Cortex of kidney (tissue), 1 donor: ENCODE measurements at places on chromosomes 7 and 10.

GRCh38 chr7:83271212-83272099 lies 108.8 kb upstream of the PCLO start:
- DNase-seq, result no peak

- no peak for DNase-seq
These were observed 7.2 kb downstream of the EN2 start for GRCh38 chr7:155464948-155465739.

GRCh38 chr7:55242613-55243012 lies 122.5 kb upstream of the LANCL2 start:
- no peak for DNase-seq

GRCh38 chr7:86687831-86688230 lies 44.1 kb downstream of the GRM3 start:
- no peak for DNase-seq

DNA sequence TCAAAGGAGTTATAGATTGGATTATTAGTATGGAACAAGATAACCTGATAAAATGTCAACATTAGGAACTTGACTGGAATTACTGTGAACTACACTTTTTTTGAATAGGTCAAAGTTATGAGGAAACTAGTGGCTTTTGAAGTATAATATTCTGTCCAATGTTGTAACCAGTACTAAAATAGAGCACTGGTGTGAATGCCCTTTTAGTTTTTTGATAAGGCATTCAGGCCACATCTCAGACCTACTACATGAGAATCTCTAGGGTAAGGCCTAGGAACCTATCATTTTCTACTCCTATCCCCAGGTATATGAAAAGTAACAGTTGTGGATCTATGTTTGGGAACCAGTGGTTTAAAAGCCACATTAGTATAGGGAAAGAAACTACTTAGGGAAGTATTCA lies 16.4 kb downstream of the KMT2E start:
- DNase-seq, result no peak

DNA sequence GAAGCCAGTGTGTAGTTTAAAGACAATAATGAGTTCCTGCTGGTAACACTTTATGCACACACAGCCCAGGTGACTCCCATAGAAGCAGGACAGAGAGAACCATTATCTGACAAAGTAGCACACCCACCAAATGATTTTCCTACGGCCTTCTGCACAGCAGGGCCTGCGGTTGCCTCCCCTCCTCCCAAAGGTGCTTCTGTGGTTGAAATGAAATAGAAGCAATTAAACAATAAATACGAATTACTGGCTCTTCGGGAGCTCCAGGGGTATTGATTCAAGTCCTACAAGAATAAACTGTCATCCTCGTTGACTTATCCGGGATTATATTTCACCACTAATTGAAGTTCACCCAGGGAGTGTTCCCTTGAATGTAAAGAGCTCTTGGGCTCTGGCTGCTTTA lies 172.1 kb downstream of the ACTR3B start:
- DNase-seq, result no peak

DNA sequence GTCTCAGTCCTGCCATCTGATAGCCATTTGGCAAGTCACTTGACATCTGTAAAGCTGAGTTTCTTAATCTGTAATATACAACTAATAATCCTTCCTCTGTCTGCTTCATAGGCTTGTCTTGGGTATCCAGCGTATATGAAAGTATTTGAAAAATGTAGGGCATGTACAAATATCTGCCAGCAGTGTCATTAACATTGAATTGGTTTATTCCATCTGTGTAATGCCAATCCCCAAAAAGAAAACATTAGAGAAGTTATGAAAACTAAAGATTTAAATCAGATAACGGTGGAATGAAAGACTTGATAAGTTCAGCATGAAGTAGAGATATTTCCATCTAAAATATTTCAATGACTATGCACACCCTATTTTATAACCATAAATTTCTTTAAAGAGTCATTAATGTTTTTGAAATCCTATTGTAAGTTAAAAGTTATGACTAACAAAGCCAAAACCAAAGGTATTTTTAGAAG lies 9.8 kb upstream of the RTKN2 start:
- DNase-seq, result no peak

GRCh38 chr10:126433351-126433750 lies 45.1 kb upstream of the ADAM12 start:
- DNase-seq, result no peak

DNA sequence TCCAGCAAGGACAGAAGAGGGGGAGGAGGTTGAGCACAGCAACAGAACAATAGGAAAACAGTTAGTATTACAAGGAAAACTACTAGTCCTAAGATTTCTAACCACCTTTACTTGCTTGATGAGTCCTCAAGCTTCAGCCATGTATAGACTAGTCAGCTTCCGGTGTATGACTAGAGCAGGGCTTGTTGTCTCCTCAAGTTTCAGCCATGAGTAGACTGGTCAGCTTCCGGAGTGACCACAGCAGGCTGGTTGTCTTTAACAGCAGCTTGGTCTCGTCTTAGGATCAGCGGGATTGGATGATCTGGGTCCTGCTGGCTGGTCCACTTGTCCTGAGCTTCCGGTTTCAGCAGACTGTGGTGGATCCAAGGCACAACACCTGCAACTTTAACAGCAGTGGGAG lies 10.6 kb upstream of the ZNF239 start:
- no peak for DNase-seq

DNA sequence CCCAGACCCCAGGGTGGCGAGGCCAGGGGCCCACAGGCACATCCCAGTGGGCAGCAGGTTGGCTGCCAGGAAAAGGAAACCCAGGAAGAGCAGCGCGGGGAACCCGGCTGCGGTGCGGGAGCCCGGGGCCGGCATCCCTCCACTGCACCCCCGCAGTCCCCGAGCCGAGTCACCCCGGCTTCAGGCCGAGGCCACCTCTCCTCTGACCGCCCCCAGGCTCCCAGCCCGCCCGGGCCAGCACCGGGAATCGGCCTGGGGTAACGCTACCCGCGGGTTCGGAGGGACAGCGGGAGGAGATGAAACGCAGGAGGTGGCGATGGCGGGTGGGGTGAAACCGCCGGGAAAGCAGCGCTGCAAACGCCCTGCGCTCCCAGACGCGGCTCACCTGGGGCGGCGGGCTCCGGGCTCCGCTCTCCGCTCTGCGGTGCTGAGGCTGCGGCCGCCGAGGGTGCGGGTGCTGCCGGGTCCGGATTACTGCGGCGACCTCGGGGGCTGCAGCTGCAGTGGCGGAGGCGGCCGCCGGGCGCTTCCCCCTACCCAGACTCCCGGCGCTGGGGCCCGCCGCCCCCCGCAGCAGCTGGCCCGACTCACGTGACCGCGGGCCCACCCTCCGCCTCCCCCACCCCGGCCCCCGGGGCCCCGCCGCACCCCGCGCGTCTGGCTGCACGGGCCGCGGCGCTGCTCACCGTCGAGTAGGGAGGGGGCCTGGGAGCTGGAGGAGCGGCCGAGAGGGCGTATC lies at the start of gene SCRN1:
Gene SCRN1, minus strand, starts transcription at position 545 of the 739 bp plus-strand sequence. CDS start 20,734 bp downstream, outside the sequence.
- DNase-seq, result no peak

DNA sequence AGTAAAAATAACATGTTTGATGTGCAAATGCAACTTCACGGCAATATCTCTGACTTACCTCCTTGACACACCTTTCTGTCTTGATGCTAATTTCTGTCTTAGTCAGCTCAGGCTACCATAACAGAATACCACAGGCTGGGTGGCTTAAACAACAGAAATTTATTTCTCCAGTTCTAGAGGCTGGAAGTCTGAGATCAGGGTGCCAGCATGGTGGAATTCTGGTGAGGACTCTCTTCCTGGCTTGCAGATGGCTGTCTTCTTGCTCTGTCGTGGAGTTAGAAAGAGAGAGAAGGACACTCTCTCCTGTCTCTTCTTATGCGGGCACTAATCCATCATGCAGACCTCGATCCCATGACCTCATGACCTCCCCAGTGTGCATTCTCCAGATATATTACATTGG lies 134.9 kb downstream of the VTI1A start:
- DNase-seq, result no peak

GRCh38 chr7:90869335-90869734 lies 273.2 kb downstream of the CDK14 start:
- no peak for DNase-seq

DNA sequence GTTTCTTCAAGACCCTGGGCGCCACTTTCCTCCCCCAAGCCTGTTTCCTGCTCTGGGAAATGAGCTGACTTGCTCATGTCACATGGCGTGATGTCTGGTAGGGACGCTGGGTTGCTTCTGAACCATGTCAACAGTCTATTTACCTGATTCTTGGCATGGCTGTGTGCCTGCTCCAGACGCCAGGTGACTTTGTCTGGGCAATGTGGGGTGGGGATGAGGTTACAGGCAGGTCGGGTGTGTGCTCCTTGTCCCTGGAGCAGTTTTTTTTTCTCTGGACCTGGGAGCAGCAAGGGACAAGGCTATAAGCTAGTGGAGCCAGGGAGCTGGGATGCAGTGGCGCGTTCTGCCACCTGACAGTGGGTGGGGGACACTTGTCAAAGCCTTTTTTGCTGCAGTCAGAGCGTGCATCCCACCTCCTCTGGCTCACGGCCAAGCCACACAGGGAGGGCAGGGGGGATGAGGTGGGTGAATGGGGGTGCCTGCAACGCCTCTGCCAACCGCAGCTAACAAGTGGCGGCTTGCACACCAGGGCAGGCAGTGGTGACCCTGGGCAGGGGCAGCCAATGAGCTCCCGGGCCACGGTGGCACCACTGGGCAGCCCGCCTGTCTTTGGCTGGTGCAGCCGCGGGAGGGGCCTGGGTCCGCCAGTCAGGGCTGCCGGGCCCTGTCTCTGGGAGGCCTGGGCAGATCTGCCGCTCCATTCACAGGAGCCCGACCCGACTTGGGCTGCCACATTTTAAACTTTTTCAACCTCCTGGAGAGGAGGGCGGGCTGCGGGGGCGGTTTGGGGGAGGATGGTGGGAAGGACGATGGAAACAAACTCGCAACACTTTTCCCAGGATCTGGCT lies 22.9 kb downstream of the DNAJB12 start:
- DNase-seq, result no peak

GRCh38 chr10:69515699-69516259 lies 57.4 kb downstream of the NEUROG3 start:
- DNase-seq, result no peak

DNA sequence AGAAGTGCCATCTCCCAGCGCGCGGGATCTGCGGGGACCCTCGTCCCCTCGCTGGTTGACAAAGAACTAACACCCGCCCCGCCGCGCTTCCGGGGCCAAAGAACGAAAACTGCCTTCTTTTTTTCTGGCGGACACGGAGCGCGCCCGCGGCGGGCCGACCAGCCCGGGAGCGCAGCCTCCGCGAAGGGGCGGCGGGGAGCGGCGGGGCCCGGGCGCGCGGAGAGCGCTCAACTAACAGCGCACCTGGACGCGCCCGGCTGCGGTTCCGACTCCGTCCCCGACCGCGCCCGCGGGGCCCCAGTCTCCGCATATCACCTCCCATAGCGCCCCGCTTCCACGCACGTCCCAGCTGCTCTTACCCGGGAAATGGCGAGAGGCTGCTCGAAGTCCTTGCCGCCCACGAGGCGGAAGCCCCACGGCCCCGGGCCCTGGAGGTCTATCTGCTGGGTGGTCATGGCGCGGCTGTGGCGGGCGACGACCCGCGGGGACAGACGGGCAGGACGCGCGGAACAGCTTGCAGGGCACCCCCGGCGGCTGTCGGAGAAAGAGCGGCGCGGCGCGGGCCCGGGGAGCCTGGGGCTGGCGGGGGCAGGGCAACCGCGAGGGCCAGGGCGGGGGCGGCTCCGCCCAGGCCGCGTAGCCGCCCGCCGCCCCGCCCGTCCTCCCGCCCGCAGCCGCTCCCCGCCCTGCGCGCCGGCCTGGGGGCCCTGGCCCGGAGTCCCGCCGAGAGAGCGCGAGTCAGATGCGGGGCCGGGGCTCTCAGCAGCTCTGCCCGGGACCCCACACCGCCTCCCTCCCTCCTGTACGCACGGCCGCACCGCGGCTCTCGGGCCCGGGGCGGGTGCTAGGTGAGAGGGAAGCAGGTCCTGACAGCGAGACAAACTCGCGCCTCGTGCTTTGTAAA lies at the start of gene PDLIM1:
Gene PDLIM1, minus strand, starts transcription at position 543 of the 904 bp plus-strand sequence. Its CDS starts 88 bp downstream, at position 455.
- DNase-seq, result peak; percentile 28

DNA sequence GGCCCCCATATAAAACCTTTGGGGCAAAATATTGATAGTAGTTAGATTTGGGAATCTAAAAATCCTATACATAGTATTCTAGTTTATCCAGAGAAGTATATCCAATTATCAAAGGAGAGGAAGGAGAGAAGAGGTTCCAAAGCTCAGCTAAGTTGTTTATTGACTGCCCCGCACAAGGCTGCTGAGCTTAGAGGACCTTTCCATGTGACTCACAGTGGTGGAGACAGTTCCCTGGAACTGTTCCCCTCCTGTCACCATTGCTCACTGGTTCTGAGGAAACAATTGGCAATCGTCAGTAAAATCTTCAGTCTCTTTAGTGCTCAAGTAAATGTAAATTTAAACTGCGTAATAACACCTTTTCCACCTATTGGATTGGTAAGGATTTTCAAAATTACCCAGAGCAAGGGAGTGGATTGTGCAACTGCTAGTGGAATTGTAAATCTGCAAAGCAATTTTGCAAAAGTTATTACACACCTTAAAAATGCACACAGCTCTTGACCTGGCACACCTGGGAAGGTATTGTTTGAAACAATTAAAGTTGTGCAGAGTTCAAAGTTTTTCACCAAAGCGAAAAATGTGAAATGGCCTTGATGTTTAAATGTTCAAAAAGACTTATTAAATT lies 63.1 kb downstream of the EEPD1 start:
- no peak for DNase-seq

- DNase-seq, result no peak
These were observed 62.1 kb upstream of the DNAAF5 start for GRCh38 chr7:664402-664775.
